Choroid plexus epithelial cell (primary cell): ENCODE measurements at places on chromosomes 11 and 22.

- DNase-seq = no peak
Measured at GRCh38 chr22:36900225-36900624, 13.2 kb upstream of the CSF2RB start.

GRCh38 chr11:9672288-9672916, 8.5 kb downstream of the SWAP70 start:
- no peak for DNase-seq

DNA sequence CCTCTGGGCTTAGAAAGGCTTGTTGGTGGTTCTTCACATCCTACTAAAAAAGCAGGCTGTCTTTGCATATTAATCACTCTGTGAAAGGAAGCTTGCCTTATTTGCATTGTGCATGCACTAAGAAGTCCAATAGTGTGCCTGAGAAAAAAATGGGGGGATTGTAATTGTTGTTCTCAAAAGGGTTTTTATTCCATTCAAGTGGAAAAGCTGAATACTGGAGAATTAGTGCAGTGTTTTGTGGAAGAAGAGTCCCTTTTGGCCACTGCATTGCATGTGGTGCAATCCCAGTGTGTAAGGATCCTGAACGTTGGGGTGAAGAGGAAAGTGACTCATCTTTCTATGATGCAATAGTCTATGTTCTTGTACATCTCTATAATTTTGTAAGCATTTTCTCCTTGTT, 16.5 kb downstream of the NCAM1 start:
- DNase-seq = peak; percentile 87

DNA sequence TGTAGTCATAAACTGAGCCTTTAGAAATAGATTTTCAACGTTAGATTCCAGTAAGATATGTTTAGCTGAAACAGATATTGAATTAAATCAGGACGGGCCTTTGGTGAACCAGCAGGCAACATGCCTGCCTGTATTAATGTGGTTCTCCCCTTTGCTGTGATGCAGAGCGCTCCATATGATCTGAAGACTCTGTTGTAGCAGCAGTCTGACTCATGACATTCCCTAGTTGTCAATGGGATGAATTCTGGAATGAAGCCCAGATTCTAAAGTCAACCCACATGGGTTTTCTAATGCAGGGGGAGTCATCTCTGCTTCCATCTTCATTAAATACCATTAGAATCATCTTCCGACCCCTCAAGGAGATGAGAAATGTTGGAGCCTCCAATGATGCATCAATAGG, 864.5 kb downstream of the NTM start:
- peak; percentile 77 for DNase-seq

DNA sequence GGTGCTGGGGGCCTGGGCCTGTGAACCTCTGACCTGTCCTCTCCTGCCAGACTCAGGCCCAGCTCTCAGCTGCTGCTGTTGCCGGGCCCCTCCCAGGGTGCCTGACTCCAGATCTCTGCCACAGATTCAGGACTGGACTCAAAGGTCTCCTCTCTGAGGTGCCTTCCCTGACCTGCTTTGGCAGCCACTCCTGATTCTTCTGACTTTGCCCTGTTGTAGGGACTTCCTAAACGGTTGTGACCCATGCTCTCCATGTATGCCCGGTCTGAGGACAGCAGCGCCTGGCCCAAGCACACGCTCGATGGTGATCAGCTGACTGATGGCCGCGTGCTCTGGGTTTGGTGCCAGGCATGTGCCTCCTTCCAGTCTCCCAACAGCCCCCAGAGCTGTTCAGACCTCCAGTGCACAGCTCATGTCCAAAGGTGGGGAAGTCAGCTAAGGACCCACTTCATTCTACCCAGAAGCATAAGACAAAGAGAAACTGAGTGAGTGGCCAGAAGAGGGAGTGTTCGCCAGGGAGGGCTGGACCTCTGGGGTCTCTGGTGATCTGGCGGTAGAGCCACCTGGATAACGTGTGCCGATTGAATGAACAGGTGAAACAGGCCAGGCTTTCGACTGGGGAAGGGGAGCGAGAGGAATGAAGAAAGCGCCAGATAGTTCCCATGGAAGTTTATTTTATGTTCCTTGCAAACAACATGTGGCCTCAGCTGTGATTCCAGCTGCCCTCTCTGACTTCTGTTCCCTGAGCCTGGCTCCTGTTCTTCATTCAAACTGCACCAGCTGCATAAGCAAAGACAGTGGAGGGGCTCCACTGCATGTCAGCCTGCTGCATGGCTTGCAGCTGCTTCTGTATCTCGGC, 8.1 kb upstream of the TOP3B start:
- no peak for DNase-seq

DNA sequence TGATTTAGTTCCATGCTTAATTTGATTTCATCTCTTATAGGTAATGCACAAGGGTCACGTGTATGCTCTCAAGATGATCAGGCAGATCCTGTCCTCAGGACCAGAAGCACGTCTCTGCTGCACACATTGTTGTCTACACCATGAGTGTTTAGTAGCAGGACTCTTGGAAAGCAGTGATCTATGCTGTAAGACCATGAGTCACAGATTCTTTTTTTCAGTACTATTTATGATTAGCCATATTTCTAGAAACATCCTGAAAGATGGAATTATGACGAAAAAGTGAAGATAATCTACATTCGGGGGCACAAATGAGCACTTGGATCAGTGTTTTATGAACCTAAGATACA, 29.6 kb downstream of the ZBED4 start:
- DNase-seq = peak; percentile 49

DNA sequence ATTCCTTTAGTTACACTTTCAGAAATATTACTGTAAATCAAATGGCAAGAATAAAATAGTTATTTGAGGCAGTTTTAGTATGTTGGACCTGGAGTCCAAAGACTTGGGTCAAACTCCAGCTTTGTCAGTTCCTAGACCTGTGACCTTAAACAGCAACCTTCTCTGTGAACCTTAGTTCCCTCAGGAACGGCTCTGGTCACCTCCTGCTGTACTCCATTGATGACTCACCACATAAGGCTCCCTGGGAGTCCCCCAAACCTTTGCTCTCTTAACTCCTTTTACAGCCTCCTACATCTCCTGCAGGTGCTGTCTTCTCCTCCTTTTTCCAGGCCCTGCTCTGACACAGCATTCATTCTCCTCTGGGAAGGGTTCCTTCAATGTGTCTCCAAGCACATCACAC, 29.1 kb downstream of the LIMK2 start:
- DNase-seq = peak; percentile 65

GRCh38 chr11:19587979-19588378, 124.7 kb upstream of the NAV2 start:
- DNase-seq = no peak

DNA sequence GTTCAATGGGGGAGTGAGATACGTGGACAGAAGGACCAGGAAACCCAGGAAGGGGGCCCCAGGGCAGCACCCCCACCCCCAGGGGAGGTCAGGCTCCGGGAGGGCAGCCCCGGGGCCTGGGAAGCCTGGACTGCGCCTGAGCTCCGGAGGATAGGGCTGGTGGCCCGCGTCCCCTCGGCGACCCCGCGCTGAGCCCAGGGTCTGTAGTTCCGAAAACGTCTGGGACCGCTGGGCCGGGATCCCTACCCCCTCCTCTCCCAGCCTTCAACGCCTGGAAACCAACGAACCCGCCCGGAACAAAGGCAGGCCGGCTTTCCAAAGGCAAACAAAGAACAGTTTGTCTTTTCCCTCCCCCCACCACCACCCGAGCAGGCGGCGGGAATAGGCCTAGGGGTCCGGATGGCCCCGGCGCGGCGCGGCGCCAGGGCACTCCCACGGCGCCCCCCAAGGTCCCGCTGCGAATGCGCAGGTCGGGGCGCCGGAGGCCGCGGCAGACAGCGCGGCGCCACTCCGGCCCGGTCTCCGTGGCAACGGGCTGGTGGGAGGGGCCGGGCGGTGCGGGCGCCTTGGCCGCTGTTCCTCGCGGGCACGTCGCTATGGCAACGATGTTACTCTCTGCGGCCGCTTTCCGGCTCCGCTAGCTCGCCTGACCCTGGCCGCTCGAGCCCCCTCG, 58.5 kb downstream of the IGLL1 start:
- DNase-seq = peak; percentile 90

- no peak for DNase-seq
Measured at GRCh38 chr11:2704896-2705606, 5.3 kb upstream of the KCNQ1OT1 start.

DNA sequence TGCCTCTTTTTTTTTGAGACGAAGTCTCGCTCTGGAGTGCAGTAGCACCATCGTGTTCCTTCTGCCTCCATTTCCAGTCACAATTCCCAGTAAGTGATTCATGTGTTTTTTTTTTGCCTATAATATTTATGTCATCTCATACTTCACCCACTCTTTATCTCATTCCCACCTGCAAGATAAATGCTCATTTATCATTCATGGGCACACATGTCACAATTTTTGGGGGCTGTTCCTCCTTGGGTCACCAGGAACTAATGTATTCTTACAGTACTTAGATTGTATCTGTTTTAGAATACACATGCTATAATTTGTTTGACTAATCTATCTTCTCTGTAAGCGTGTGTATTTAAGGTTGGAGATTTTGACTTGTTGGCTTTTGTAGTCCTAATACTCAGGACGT, 222.7 kb downstream of the SWAP70 start:
- DNase-seq = no peak

DNA sequence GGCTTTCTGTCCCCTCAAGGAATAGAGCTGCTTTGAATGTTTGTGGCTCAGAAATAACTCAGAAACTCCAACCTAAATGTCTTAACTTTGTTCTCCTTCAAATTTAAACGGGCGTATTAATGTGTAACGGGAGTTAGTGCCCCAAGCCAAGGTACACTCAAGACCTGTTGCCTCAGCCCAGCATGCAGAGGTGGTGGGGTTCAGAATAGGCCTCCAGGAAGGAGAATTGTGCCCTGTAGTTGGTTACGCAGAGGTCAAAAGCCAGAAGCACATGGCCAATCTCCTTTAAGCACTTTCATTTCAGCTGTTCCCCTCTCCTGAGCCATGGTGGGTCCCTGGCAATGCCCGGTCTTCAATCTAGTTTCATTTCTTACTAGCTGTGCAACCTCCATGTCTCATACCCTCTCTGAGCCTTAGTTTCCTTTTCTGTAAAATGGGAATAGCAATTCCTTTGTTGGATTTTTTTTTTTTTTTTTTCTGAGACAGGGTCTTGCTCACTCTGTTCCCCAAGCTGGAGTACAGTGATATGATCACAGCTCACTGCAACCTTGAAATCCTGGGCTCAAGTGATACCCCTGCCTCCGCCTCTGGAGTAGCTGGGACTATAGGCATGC, 4.2 kb downstream of the HMOX1 start:
- no peak for DNase-seq

GRCh38 chr11:64407221-64407620, 48.3 kb downstream of the RPS6KA4 start:
- DNase-seq = no peak

DNA sequence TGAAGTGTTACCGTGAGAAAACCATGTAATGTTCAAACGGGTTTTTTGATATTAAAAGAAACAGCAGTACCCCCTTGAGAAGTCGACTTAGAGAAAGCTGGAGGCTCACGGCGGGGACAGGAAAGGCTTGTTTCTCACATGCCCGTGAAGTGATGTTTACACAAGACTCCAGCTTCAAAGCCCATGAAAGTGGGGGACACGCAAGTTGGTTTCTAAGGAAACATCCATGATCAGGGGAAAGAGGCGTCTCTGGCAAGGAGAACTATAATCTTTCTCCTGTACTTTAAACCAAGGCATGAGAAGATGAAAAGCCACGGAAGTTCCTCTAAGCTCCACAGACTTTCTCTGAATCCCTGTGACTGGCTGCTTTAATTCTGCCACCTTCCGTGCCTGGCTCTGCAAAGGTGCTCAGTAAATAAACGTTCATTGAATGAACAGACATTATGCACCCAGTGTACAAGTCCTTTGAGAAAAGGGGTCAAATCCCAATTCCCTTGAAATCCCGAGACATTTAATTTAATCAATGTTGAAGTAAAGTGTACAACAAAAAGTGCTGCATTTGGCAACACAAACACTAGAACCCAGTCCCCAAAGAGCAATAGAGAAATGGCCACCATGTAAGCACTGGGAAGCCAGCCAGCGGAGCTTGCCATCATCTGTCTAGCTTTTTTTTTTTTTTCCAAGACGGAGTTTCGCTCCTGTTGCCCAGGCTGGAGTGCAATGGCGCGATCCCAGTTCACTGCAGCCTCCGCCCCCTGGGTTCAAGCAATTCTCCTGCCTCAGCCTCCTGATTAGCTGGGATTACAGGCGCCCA, 58.7 kb downstream of the AHNAK start:
- peak; percentile 29 for DNase-seq
